ENCODE measurements at places on chromosomes 6 and 20. TPM values are rescaled to one million over a fixed set of nuclear protein-coding genes. Genes with fewer than 3 reads are reported as not detected.
A peak's percentile ranks its signal among the peaks of the same experiment; 100 is the strongest.

Gene LRP11
- polyA plus RNA-seq = 20.3 TPM

Gene OVOL2
- not detected for polyA plus RNA-seq

Gene ZFP57
- polyA plus RNA-seq = not detected

Gene BTN1A1
- polyA plus RNA-seq = 0.11 TPM

Gene NHLRC1
- 2.6 TPM for polyA plus RNA-seq

Gene PERP
- 0.91 TPM for polyA plus RNA-seq

GRCh38 chr20:8557711-8558110 is 425.6 kb downstream of the PLCB1 start:
- no peak for DNase-seq

DNA sequence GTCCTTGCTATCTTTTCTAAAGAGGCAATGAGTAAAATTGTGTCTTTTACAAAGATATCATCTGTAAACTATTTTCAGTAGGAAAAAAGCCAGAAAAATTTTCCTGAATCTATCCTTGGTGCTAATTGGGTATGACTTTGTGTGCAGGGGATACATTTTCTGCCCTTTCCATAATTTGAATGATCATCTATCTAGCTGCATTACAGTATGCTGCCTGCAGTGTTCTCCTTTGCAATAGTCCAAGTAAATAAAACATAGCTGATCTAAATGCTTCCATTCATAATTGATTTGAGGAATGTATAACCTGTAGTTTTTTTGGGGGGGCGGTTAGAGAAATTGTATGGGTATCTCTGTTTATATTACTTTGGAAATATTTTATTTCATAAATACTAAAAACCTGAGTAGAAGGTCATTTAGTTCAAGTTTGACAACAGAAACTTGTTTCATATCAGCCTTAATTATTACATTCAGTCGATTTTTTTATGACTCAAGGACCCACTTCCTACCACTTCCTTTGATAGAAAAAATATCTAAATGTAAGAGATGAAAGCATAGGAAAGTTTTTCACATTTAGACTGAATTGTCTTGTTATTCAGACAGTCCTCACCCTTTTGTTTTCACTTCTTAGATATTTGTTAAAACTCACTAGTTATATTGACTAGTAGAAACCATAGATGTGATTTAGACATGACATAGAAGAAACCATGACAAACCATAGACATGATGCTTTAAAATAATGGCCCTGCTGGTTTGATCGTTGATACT is 75.3 kb downstream of the AIG1 start:
- no peak for DNase-seq

- DNase-seq = no peak
Measured at GRCh38 chr6:135320721-135321621, 139.9 kb downstream of the MYB start.

- no peak for DNase-seq
Measured at GRCh38 chr6:41302638-41303037, 16.2 kb upstream of the TREM1 start.

DNA sequence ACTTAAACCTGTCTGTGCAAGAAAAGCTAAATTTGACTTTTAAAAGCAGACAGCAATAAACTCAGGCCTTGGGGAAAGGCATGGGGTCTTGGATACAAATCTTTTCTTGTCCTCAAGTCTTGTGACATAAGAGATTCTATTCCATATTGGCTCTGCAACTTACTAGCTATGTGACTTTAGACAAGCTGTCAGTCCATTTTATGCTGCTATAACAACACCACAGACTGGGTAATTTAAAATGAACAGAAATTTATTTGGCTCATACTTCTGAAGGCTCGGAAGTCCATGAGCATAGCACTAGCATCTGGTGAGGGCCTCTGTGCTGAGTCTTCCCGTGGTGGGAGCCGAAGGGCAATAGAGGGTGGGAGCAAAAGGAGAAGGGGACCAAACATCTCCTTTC is 246.0 kb upstream of the MOCS1 start:
- DNase-seq = no peak

DNA sequence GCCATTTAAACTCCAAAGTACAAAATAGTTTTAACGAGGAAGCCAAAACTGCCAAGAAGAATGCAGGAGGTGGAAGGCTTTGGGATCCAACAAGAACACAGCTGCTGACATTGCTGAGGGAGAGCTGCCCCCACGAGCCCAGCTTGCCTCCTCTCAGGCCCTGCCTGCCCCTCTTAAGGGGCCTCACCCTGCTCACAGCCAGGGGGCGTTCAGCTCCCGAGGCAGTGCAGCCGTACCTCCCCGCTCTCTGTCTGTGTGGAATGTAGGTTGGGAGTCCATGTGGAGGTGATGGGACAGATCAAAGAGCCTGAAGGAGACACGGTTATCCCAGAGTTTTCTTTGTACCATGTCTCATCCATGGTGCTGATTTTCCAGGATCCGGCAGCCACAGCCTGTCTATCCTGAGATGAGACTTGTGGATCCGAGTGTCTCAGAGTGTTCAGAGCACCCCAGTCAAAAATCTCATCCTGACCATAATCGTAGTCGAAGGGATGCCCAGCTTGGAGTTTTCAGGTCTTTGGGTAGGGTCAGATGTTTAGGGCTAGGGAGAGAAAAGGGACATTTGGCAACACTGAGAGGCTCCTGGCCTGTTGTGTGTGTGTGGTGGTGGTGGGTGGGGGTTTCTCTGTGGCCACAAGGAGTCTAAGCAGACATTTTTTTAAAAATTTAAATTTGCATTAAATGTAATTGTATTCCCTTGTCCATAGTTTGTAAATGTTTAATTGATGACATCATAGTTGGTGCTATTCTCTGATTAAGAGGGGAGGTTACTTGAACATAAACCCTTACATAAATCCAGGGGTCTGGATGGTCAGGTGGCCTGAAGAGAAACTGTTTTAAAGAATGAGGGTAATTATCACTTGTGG is 111.4 kb upstream of the CLDN20 start:
- DNase-seq = no peak

- no peak for DNase-seq
Measured at GRCh38 chr6:32664827-32665362, 1.6 kb downstream of the HLA-DQB1 start.

DNA sequence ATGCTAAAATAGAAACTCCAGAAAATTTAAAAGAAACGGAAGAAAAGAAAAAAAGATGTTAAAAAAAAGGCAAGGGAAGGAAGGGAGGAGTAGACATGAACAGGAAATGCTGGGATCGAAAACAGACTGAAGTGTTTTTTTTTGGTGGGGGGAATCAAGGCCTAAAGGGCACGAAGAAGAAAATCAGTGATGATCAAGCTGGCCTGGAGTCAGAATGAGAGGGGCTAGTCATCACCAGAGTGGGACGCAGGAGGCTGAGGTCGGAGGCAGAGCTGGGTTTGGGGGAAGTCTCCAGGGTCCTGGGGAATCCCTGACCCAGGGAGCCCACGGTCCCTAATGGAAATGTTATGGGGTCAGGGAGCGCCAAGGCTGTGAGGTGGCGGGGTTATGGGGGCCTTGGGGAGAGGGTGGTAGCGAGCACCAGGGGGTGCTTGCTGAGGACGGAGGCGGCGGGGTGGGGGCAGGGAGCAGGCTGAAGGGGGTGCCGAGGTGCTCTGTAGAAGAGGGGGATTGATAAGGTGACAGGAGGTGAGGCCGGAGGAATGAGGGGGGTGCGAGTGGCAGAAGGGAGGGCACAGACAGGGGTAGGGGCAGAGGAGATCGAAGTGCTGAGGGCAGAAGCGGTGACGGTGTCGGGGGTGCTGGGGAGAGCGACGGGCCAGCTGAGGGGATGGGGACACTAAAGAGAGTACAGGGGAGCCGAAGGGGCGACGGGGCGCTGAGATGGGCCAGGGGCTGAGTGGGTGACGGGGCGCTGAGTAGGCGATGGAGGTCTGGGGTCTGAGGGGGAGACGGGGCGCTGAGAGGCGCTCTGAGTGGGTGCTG is 684 bp downstream of the ZNFX1 start:
- peak; percentile 77 for DNase-seq

GRCh38 chr6:138593124-138593877 is 94.0 kb upstream of the NHSL1 start:
- DNase-seq = peak; percentile 61
